ENCODE measurements at places on chromosomes 12 and 14. TPM values are rescaled to one million over a fixed set of nuclear protein-coding genes. Genes with fewer than 3 reads are reported as not detected.

- DNase-seq, result no peak
Observed at GRCh38 chr12:125185311-125185739, 120.1 kb downstream of the AACS start.

- DNase-seq, result no peak
Observed at GRCh38 chr14:66273261-66273832, 212.8 kb upstream of the CCDC196 start.

Gene SRRM4
- total RNA-seq, result not detected

GRCh38 chr14:77812028-77812427, 12.1 kb downstream of the ADCK1 start:
- DNase-seq, result no peak

Gene RNASE4
- 3.3 TPM for total RNA-seq

GRCh38 chr12:78866518-78866917, 1.9 kb downstream of the SYT1 start:
- no peak for DNase-seq

GRCh38 chr12:118098911-118099671, 4.7 kb downstream of the VSIG10 start:
- DNase-seq, result no peak

Measured in Panc1 (cell line).